ENCODE measurements at places on chromosomes 2 and 18. TPM values are rescaled to one million over a fixed set of nuclear protein-coding genes. Genes with fewer than 3 reads are reported as not detected.

- DNase-seq, result no peak
These were observed 9.6 kb downstream of the RPL37A start for GRCh38 chr2:216508229-216508628.

DNA sequence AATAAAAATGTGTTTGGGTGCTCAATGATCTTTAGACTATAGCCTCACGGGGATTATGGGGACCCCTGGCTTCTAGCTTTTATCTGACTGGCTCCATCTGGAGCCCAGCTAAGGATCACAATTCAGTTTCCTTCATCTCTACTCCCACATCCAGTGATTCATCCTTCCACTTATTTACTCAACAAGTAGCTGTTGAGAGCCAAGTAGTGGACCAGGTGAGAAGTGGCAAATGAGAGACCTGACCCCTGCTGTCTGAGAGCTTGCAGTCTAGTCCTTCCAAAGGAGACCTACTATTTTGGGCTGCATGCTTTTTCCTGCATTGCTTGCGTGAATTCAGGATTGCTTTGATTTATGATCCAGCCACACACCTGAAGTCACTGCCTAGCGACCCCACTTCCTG, 10.7 kb upstream of the DSG3 start:
- DNase-seq, result no peak

DNA sequence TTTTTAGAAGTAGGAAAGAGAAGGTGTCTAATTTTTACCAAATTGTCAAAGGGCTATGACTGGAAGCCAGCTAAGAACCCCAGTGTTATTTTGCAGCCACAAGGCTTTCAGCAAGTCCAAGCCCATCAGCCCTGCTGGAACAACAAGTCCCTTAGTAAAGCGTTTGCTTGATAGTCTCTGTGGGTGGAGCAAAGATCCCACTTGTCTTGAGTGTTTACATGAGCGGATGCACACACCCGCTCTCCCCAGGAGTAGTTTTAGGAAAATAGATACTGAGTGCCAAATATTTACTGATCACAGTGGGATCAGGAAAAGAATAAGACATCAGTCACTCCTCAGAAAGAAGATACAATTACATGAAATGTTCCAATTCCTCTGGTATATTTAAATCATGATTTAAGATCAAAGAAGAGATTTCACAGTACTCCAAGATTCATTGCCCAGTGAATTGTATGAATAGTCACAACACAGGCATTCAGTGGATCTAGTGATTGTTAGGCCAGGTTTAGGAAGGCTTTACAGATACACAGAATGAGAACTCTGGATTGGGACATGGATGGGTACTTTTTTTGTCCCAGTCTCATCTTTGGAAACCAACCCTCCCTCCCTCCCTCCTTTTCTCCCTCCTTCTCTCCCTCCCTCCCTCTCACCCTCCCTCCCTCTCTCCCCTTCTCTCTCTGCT, 514.9 kb downstream of the PTPRM start:
- no peak for DNase-seq

DNA sequence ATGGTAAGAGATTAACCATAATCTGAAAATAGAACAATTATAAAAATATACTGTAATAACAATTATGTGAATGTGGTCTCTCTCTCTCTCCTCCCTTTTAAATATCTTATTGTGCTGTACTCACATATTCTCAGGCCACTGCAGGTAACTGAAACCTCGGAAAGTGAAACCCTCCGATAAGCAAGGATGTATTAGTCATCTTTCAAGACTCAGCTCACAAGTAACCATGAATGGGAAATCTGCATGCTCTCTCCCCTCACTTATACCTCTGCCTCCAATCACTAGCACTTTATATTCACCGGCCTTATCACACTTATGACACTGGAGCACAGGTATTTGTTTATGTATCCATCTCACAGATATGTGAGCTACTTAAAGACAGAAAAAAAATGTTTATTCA, 139.7 kb downstream of the LRP2 start:
- no peak for DNase-seq

GRCh38 chr2:11944311-11944710, 197.9 kb downstream of the LPIN1 start:
- DNase-seq, result no peak

GRCh38 chr18:8730080-8730827, 24.9 kb downstream of the MTCL1 start:
- DNase-seq, result no peak

DNA sequence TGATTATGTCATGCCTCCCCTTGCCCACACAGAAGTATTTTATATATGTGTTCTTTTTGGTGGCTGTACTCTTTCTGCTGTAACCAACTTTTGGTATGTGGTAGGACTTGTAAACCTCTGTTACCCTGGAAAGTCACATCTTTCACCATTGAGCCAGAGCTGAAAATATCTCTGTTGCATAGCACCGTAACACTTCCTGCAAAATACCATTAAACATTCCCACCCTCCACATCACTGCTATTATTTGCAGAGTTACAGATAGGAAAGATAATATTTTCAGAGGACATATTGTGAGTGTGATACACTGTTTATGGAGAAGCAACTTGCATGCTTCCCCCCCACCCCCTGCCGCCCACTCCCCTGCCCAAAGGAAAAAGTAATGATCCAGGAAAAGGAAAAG, 44.8 kb downstream of the CAB39 start:
- no peak for DNase-seq

GRCh38 chr2:206092297-206092696, 6.3 kb upstream of the INO80D start:
- DNase-seq, result no peak

- DNase-seq, result no peak
These were observed 440.2 kb downstream of the TRIB2 start for GRCh38 chr2:13156916-13157315.

DNA sequence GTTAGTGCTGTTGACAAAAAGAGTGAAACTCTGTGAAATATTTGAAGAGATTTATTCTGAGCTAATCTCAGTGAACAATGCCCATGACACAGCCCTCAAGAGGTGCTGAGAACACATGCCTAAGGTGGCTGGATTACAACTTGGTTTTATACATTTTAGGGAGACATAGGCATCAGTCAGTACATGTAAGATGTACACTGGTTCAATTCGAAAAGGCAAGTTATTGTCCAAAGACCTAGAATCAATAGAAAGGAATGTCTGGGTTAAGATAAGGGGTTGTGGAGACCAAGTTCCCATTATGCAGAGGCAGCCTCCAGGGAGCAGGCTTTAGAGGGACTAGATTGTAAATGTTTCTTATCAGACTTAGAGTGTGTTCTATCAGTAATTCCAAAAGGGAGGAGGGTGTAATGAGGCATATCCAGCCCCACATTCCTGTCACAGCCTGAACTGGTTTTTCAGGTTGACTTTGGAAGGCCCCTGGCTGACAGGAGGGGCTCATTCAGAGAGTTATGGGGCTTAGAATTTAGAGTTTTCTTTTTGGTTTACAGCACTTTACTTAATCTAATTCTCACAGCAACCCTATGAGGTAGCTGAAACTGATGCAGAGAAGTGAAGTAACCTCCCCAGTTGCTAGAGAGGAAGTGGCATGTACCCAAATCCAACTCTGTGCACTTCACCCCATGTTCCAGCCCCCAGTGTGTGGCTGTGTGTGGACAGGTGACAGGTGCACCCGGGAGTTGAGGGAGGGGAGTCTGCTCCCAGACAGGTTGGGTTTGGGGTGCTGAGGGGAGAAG, 28.3 kb upstream of the ASAP2 start:
- no peak for DNase-seq

DNA sequence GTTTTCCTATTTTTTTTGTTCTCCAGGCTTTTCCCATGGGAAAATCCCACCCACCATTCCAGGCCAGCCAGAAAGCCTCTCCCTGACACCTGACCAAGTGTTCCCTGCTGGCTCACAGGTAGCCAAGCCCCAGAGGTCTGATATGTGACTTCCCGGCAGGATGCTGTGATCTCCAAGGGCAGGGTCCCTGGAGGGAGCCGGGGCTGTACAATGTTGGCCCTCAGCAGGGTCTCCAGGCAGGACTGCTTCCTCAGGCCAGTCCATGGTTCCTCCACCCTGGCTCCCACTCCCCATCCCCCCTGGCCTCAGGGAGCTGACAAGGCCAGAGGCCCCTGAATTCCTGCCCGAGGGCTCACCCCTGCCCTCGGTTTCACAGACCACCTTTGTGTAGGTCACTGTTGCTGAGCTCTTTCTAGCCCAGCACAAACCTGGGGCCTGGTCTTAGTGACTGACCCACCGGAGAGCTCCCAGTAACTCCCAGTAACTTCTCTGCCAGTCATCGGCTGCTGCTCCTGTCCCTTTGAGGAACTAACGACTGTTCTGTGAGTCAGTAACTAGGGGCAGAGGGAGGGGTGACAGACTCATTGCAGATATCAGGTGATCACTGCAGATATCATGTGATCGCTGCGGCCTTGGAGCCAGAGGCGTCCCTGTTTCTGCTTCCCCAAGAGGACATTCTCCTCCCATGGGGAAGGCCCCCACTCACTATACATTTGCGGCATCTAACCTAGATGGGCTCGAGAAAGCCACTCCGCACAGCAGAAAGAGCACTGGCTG, 38.7 kb downstream of the SDC1 start:
- DNase-seq, result no peak

DNA sequence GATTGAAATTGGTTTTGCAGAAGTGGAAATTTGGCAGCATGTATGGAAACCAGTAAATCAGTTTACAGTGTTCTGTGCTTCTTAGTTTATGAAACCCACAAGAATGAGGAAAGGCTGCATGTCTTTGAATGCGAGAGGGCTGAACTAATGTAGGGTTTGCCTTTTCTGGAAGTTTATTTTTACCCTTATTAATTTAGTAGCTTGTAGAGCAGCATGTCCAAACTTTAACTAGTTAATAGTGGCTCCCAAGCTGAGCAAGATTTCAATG, 50.4 kb downstream of the LDLRAD4 start:
- DNase-seq, result no peak

GRCh38 chr2:217976301-217976700, 26.5 kb downstream of the TNS1 start:
- DNase-seq, result no peak

GRCh38 chr2:143123911-143124310, 5.3 kb upstream of the ARHGAP15 start:
- no peak for DNase-seq

GRCh38 chr18:75408554-75409506, 18.7 kb downstream of the SMIM21 start:
- DNase-seq, result no peak

- DNase-seq, result no peak
These were observed 1.6 kb upstream of the IGFBP5 start for GRCh38 chr2:216696751-216697560.

GRCh38 chr18:58669731-58670378, 1.4 kb upstream of the MALT1 start:
- DNase-seq, result no peak

DNA sequence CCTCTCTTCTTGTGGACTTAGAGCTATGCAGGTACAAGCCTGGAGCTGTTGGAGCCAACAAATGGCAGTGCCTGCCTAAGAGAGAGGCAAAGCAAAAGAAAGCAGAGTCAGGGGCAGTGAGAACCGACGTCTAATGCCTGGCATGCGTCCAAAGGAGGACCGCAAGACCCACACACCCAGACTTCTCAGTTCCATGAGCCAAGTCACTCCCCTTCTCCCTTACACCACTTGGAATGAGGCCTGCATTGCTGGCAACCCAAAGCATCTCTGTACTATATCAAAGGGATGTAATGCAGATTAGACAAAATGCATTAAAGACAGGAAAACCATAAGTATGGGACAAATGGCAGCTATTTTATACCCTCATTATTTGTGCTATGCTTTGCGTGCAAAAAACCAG, 49.9 kb upstream of the RNU4ATAC start:
- no peak for DNase-seq

DNA sequence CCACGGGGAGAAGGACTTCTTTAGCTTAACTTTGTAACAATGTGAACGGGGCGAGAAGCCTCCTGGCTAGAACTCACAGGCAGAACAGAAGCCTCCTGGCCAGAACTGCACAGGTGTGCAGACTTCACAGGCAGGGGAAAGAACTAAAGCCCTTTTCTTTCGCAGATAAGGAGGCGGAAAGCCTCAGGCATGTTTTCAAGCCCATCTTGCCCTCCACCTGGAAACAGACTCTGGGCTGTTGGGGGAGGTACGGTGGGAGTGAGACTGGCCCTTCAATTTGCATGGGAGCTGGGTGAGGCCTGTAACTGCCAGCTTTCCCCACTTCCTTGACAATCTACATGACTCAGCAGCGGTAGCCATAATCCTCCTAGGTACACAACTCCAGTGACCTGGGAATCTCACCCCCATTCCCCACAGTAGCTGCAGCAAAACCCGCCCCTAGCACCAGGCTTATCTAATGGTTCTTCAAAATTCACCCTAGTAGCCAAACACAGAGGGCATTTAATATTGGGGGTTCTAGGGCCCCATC, 22.9 kb upstream of the ABCA12 start:
- DNase-seq, result no peak

DNA sequence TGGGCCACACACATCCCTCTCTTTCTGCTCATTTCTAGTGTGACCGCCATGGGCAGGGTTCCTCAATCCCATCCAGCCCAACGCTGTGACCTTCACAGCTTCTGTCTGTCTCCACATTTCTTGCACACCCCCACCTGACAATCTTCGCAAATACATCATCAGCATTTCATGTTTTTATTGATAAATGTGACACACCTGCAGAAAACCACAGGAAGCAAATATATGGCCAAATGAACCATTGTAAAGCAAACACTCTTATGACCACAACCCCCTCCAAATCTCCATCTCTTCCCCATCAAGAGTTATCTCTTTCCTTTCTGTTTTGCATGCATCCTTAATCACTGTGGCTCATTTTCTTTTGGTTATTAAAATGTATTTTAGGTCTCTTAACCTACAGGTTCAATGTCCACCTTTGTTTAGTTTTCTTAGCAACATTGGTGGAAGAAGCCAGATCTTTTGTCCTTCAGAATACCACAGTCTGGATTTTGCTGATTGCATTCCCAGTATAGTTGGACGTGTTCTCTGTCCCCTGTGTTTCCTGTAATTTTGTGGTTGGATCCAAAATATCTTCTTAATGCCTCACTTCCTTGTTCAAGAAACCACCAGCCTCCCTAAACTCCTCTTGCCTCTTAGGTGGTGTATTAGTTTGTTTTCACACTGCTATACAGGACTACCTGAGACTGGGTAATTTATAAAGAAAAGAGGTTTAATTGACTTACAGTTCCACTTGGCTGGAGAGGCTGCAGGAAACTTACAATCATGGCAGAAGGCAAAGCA, 9.8 kb upstream of the NCK2 start:
- DNase-seq, result no peak

DNA sequence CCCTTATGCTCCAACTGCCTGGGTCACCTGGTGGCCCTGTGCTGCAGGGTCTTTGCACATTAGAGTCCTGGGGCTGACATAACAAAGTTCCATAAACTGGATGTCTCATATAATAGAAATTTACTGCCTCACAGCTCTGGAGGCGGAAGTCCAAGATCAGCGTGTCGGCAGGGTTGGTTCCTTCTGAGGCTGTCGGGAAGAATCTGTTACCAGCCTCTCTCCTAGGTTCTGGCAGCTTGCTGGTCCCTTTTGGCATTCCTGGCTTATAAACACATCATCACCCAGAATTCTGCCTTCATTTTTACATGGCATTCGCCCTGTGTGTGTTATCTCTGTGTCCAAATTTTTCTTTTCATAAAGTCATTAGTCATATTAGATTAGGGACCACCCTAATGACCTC, 170.5 kb downstream of the NDUFA10 start:
- DNase-seq, result no peak

- DNase-seq, result no peak
These were observed 217.7 kb downstream of the GBX2 start for GRCh38 chr2:235950473-235950809.

The WNT10A gene
- total RNA-seq, result not detected

The ANKRD62 gene
- total RNA-seq, result not detected

The ATP5F1A gene
- 290 TPM for total RNA-seq

The CAMKMT gene
- total RNA-seq, result 12.2 TPM

The FTCDNL1 gene
- total RNA-seq, result 0.34 TPM

The KCNK3 gene
- 2.9 TPM for total RNA-seq

The TMEFF2 gene
- total RNA-seq, result 1.4 TPM

The RPRM gene
- not detected for total RNA-seq

The IL1B gene
- not detected for total RNA-seq
